Dermis microvascular lymphatic vessel endothelial cell (primary cell): ENCODE measurements at places on chromosomes 12 and 14. TPM values are rescaled to one million over a fixed set of nuclear protein-coding genes. Genes with fewer than 3 reads are reported as not detected.

Gene GPR84
- not detected in 2 replicates for total RNA-seq

GRCh38 chr12:114316076-114316475, 89.9 kb downstream of the TBX5 start:
- DNase-seq, result no peak

- no peak for DNase-seq
Observed at GRCh38 chr12:91333966-91334365, 151.3 kb upstream of the DCN start.

GRCh38 chr14:30296931-30297405, 262.0 kb upstream of the G2E3 start:
- DNase-seq, result no peak

Gene KLRK1
- total RNA-seq, result not detected in 2 replicates

DNA sequence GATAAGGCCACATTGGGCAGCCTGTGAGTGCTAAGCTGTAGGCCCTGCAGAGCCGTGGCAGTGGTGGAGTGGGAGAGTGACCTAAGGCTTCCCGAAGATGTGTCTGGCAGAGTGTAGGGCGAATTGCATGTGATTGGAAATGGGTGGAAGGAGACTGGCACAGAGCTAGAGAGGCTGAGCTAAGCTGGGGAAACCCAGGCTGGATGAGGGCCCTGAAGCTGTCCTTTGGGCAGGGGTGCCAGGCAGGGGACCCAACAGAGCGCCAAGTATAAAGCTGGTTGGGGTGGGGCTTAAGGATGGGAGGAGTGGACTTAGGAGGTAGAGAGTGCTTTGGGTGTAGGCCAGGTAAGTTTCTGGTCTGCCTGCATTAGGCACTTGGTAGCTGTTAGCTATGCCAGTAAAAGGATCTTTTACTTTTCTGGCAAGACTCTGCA, 47.9 kb downstream of the WDR20 start:
- DNase-seq, result no peak

DNA sequence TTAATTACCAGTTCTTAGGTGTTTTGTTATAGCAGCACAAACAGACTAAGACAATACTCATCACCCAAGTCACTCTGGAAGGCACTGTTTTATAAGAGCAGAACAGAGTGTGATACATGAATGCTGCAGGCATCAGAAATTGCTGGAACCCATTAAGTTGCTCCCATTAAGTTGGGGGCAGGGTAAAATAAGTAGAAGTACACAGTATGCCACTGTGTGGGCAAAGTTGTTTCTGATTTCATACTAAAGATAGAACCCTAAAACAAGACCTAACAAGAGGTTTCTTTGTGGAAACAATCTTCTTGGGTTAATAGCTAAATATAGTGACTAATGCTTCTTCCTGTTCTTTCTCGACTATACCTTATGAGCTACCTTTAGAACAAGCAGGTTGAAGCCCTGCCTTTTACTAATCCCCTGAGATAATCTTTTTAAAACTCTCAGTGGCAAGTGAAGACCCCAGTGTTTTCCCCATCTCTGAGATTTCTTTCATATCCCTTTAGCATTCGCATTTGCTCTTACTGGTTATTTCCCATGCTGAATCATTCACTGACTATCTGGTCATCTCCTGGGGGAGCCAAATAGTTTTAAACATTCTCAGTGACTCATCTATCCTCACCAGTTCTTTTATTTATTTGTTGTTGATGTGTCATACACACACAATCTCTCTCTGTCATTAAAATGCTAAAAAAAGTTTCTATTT, 52.3 kb downstream of the SOCS2 start:
- DNase-seq, result peak; percentile 76

DNA sequence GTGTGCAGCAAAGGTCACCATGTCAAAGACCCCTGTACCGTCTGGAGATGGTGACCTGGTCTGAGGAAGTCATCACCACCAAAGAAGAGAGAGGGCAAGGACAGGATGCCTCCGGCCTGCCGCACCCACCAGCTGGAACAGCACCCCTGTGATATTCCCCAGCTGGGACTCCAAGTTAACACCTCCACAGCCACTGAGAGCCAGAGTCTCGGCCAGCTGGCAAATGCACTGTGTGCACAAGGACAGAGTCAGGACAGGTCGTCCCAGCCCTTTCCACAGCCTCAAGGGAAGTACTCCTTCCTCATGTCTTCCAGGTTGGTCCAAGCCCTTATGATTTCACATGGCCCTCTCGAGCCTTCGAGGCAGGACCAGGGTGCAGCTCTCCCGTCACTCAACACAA, 19.3 kb upstream of the FKBP4 start:
- no peak for DNase-seq

GRCh38 chr12:4118017-4118510, 155.5 kb upstream of the CCND2 start:
- peak; percentile 21 for DNase-seq

GRCh38 chr12:78375461-78375860, 489.1 kb upstream of the SYT1 start:
- no peak for DNase-seq

Gene OR4E1
- total RNA-seq, result not detected in 2 replicates

GRCh38 chr14:82935691-82936090, 1402.0 kb upstream of the SEL1L start:
- DNase-seq, result no peak

DNA sequence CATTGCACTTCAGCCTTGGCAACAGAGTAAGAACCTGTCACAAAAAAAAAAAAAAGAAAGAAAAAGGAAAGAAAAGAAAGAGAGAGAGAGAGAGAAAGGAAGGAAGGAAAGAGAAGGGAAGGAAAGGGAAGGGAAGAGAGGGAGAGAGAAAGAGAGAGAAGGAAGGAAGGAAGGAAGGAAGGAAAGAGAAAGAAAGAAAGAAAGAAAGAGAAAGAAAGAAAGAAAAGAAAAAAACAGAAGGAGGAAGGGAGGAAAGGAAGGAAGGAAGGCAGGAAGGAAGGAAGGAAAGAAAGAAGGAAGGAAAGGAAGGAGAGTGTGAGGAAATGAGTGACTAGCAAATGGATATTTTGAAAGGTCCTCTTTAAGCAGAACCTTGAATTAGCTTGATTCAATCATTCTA, 13.3 kb upstream of the CMAS start:
- DNase-seq, result no peak

- DNase-seq, result peak; percentile 71
Observed at GRCh38 chr14:77559381-77559780, 57.1 kb downstream of the SPTLC2 start.

GRCh38 chr14:58805605-58806409, 168.0 kb downstream of the DACT1 start:
- DNase-seq, result no peak

GRCh38 chr14:32622742-32623141, 293.6 kb downstream of the AKAP6 start:
- DNase-seq, result no peak

- no peak for DNase-seq
Observed at GRCh38 chr14:94054936-94055335, 26.1 kb downstream of the DDX24 start.

DNA sequence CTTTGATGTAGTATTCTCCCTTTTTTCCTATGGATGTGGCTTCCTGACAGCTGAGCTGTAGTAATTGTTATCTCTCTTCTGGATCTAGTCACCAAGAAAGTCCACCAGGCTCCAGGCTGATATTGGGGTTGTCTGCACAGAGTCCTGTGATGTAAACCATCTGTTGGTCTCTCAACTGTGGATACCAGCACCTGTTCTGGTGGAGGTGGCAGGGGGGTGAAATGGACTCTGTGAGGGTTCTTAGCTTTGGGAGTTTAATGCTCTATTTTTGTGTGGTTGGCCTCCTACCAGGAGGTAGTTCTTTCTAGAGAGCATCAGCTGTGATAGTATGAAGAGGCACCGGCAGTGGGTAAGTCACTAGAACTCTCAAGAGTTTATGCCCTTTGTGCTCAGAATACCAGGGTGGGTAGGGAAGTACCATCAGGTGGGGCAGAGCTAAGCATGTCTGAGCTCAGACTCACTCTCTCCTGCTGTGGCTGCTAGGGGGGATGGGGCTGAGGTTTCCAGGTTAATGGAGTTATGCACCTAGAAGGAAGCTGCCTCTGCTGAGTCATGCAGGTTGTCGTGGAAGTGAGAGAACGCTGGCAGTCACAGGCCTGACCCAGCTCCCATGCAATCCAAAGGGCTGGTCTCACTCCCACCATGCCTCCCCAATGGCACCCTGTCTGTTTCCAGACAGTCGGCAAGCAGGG, 3.0 kb upstream of the TAS2R14 start:
- DNase-seq, result no peak

DNA sequence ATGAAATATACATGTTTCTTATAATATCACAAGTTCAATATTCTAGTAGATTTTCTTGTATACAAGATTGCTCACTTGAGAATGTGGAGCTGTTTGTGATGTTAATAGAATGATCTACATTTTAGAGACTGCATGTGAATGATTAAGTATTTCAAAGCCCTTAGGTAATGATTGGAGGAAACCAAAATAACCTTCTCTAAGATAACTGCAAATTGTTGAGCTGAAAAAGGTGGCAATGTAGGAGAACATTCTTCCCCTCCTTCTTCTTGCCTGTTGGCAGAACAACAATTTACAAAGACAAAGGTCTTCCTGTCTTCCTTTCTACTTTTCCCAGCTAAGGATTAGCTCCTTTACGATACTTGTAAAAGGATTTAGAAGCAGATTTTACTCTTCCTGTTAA, 2.0 kb upstream of the CLEC6A start:
- no peak for DNase-seq

Gene IL23A
- total RNA-seq, result 0.13 TPM in 1 of 2 replicates, not detected in the other

- peak; percentile 64 for DNase-seq
Observed at GRCh38 chr12:10395390-10395998, 5.7 kb upstream of the KLRK1 start.

Gene FLRT2
- 107 and 305 TPM in 2 replicates for total RNA-seq

Gene TESPA1
- total RNA-seq, result not detected in 2 replicates

- no peak for DNase-seq
Observed at GRCh38 chr14:106216679-106217078, 690.3 kb downstream of the TMEM121 start.

DNA sequence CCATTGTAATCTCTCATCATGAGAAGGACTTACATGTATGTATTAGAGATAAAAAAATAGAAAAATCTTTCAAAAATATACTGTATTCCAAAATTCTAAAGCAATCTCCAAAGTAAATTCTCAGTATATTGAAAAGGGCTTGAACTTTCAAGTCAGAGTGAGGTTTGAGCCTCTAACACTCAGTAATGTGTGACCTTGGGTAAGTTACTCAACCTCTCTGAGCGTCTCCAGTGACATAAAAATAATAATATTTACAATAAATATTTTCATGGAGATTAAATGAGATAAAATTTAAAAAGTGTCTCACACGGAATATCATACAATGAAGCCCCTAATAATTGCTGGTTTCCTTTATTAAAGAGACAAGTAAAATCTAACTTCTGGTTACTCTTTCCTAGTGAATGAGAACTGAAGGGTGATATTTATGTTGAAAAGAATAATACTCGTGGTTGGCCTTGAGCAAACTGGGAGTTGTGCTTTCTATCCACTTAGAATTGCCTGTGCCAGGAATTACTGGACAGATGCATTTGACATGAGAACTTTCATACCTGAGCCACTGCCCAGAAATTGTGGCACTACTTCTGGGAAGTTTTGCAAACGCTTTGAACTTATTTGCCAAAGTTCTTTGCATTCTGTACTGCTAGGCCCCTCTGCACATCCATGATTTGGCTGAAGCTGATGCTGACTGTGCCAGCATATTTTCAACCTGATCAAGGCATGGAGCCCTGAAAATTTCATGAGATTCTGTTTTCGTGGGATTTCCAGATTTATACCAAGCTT, 933.7 kb downstream of the GALC start:
- no peak for DNase-seq

DNA sequence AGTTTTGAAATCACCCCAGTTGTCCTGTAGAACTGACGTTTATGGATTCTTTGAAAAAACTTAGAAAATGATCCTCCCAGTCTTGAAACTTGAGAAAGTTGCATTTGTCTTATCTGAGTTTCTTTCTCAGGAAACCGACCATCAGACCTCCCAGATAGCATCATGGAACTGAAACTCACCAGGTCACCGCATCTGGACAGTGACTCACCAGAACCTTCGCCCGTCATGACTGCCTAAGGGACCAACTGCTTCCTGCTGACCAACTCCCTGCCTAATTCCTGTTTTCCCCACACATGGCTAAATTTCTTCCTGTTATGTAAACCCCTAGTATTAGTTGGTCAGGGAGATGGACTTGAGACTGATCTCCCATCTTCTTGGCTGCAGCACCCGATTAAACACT, 175.7 kb downstream of the RIMBP2 start:
- no peak for DNase-seq

Gene SYT1
- 3.6 and 6.3 TPM in 2 replicates for total RNA-seq

GRCh38 chr14:91307652-91308051, 63.1 kb upstream of the GPR68 start:
- no peak for DNase-seq

DNA sequence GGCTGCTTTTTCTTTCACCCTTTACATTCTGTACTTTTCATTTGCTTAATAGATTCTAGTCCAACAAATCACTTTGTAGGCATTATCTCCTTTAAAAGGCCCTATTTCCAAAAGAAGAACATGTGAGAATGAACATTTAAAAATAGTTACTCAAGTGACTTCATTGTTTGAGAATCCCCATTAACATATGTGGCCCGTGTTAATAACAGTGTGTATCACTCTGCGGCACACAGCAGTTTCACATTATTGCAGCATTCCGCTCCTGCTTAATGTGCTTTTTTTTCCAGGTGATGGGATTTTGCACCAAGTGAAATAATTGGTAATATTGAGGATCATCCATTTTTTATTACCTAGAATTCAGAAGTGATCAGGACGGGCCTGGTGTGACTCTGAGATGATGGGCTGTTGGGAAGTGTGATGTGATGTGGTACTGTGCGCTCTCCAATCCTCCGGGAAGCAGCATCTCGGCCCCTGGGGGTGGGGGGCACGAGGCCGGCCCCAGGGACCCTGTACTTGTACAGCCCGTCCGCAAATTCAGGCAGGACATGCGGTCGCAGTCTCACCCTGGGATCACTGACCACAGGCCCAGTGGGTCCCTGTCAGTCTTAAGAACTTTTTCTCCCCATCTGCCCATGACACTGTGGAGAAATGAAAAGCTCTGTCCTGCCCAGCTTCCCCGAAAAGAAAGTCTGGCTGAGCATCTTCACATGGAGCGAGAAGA, 32.9 kb downstream of the SLC15A4 start:
- DNase-seq, result no peak

GRCh38 chr14:86782092-86782580, 1210.8 kb downstream of the GALC start:
- DNase-seq, result no peak

- DNase-seq, result no peak
Observed at GRCh38 chr14:56463271-56463890, 116.2 kb upstream of the TMEM260 start.

Gene SLC38A4
- 2.3 and 3.2 TPM in 2 replicates for total RNA-seq

Gene MTHFD1
- total RNA-seq, result 36.0 and 48.3 TPM in 2 replicates

Gene CACNA2D4
- total RNA-seq, result under 0.01 and 0.26 TPM in 2 replicates

Gene SRRM4
- not detected in 2 replicates for total RNA-seq

DNA sequence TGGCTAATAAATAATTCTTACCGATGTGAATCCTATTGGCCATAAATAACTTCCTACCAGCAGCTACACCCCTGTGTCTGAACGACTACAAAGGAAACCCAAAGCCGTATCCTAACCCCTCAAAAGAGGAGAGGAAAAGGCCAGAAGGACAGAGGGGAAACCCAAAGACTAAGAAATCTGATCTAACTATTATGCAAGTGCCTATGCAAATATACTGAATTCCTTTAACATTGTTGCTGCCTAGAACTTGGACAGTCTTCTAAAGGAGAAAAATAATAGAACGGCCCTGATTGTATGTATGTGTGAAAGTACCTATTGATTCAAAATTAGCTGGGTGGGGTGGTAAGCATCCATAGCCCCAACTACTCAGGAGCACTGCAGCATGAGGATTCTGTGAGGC, 997 bp downstream of the PLEKHG7 start:
- no peak for DNase-seq

GRCh38 chr12:83172866-83173649, 486.4 kb downstream of the TMTC2 start:
- DNase-seq, result no peak
